Cardiac muscle cell (in vitro differentiated cells and primary cell): ENCODE measurements at places on chromosomes 1 and 21. TPM values are rescaled to one million over a fixed set of nuclear protein-coding genes. Genes with fewer than 3 reads are reported as not detected.

Gene AMY1C
- not detected in 2 replicates for polyA plus RNA-seq

Gene ZNF670
- polyA plus RNA-seq, result 1.4 and 3.3 TPM in 2 replicates

Gene NR1I3
- polyA plus RNA-seq, result not detected in 2 replicates

Gene GPR61
- polyA plus RNA-seq, result 1.9 and 2.7 TPM in 2 replicates

Gene C1orf74
- 2.9 and 4.4 TPM in 2 replicates for polyA plus RNA-seq

Gene ATP8B2
- polyA plus RNA-seq, result 12.8 and 13.5 TPM in 2 replicates

Gene SAMSN1
- polyA plus RNA-seq, result 1.0 and 1.4 TPM in 2 replicates

Gene CATSPERE
- polyA plus RNA-seq, result 0.27 and 1.1 TPM in 2 replicates

Gene FRRS1
- polyA plus RNA-seq, result 1.2 and 3.7 TPM in 2 replicates

Gene C1orf167
- 0.44 and 1.00 TPM in 2 replicates for polyA plus RNA-seq

Gene CYP2J2
- polyA plus RNA-seq, result 3.4 and 7.7 TPM in 2 replicates

Gene REN
- polyA plus RNA-seq, result 3.5 TPM in 1 of 2 replicates, not detected in the other

Gene CACNA1E
- polyA plus RNA-seq, result not detected in 2 replicates

Gene PKNOX1
- polyA plus RNA-seq, result 10.5 and 15.1 TPM in 2 replicates

Gene OR6N1
- polyA plus RNA-seq, result not detected in 2 replicates

Gene TMEM51
- 21.3 and 23.8 TPM in 2 replicates for polyA plus RNA-seq

Gene TMEM82
- not detected in 2 replicates for polyA plus RNA-seq

Gene ADAMTSL4
- polyA plus RNA-seq, result 51.9 and 65.5 TPM in 2 replicates

Gene TTC24
- polyA plus RNA-seq, result 1.1 TPM in 1 of 2 replicates, not detected in the other

Gene AGTRAP
- polyA plus RNA-seq, result 81.4 and 94.0 TPM in 2 replicates

Gene ECM1
- 1.9 and 2.9 TPM in 2 replicates for polyA plus RNA-seq

Gene BTBD8
- polyA plus RNA-seq, result 2.7 and 3.1 TPM in 2 replicates

Gene SLAMF7
- 0.25 TPM in 1 of 2 replicates, not detected in the other for polyA plus RNA-seq

Gene NUDT4B
- not detected in 2 replicates for polyA plus RNA-seq

Gene PTPN14
- polyA plus RNA-seq, result 4.2 and 4.6 TPM in 2 replicates

Gene ZNF695
- polyA plus RNA-seq, result 2.0 and 3.7 TPM in 2 replicates

Gene BRINP2
- polyA plus RNA-seq, result 11.5 and 26.1 TPM in 2 replicates

Gene CD34
- polyA plus RNA-seq, result 0.29 and 0.94 TPM in 2 replicates

Gene KCNC4
- polyA plus RNA-seq, result 3.4 and 7.5 TPM in 2 replicates

Gene NECTIN4
- polyA plus RNA-seq, result not detected in 2 replicates

Gene SPRR4
- not detected in 2 replicates for polyA plus RNA-seq

Gene SRM
- 108 and 184 TPM in 2 replicates for polyA plus RNA-seq

Gene COL6A2
- polyA plus RNA-seq, result 153 and 216 TPM in 2 replicates

Gene CFHR2
- not detected in 2 replicates for polyA plus RNA-seq

Gene GALNT2
- 71.4 and 73.5 TPM in 2 replicates for polyA plus RNA-seq

Gene IQGAP3
- polyA plus RNA-seq, result 0.95 and 10.0 TPM in 2 replicates

Gene CRABP2
- 824 and 1,249 TPM in 2 replicates for polyA plus RNA-seq

Gene RCSD1
- polyA plus RNA-seq, result 77.3 and 100 TPM in 2 replicates

Gene MIGA1
- 4.9 and 8.1 TPM in 2 replicates for polyA plus RNA-seq

Gene IQCC
- 2.8 and 4.8 TPM in 2 replicates for polyA plus RNA-seq

Gene TNFSF18
- polyA plus RNA-seq, result 0.34 TPM in 1 of 2 replicates, not detected in the other

Gene LRRC71
- polyA plus RNA-seq, result 0.24 and 0.69 TPM in 2 replicates

Gene C1orf53
- polyA plus RNA-seq, result 1.6 and 9.2 TPM in 2 replicates

Gene GPA33
- polyA plus RNA-seq, result 0.07 and 0.35 TPM in 2 replicates

Gene SPATA46
- not detected in 2 replicates for polyA plus RNA-seq

Gene CBS
- 85.4 and 93.6 TPM in 2 replicates for polyA plus RNA-seq

Gene SERPINC1
- not detected in 2 replicates for polyA plus RNA-seq

Gene PLXNA2
- polyA plus RNA-seq, result 23.2 and 35.6 TPM in 2 replicates

Gene S100A16
- polyA plus RNA-seq, result 110 and 120 TPM in 2 replicates

Gene SHC1
- 66.8 and 70.7 TPM in 2 replicates for polyA plus RNA-seq

Gene ADGRL2
- polyA plus RNA-seq, result 34.1 and 40.6 TPM in 2 replicates

Gene EVI5
- 16.3 and 26.2 TPM in 2 replicates for polyA plus RNA-seq
